Suppressor macrophage treated with lipopolysaccharide for 4 hours (primary cell): ENCODE measurements at places on chromosomes 5 and 9.

DNA sequence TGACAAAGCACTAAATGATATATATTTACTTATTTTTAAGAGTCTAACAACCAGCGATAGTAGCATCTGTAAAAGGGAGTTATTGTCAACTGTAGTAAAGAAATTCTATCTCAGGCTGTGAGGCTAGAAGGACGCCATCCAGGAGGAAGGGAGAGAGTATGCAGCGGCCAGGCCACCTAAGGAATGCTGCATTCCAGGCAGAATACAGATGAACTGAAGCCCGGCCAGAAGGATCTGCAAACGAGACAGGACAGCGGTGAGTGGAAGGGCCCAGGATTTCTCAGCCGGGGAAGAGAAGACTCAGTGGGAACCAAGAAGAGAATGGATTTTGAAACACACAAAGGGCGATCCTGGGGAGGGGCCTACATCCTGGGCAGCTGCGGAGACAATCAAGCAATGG, 7.4 kb downstream of the RETREG1 start:
- no peak for DNase-seq

DNA sequence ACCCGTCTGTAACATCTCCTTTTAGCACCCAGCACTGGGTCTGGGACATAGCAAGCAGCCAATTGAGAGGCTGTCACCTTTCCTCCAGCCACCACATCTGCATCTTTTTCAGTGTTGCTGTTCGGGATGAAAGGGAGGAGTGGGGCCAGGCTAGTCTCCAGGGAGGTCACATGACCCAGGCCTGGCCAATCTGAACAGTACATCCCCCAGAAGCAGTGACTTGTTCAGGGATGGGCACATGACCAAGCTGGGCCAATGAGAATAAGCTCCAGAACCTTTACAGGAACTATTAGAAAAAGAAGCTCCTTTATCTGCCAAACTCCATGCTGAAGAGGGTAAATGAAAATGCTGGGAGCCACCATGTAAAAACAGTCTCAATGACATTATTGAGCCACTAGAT, 359.0 kb downstream of the SLIT3 start:
- DNase-seq, result no peak

- no peak for DNase-seq
These were observed 556.3 kb upstream of the RGMB start for GRCh38 chr5:98217138-98217537.

DNA sequence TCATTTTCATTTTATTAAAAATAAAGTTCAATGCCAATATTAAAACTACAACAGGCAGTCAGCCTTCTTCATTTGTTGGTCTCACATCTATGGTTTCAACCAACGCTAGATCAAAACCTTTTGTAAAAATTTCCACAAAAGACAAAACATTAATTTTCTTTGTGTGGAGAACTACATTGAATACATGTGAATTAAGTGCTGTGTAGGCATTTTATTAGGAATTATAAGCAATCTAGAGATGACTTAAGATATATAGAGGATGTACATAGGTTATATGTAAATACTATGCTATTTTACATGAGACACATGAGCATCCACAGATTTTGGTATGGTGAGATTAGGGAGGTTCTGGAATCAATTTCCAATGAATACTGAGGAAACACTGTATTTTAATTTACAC, 94.2 kb downstream of the CYLC2 start:
- no peak for DNase-seq

DNA sequence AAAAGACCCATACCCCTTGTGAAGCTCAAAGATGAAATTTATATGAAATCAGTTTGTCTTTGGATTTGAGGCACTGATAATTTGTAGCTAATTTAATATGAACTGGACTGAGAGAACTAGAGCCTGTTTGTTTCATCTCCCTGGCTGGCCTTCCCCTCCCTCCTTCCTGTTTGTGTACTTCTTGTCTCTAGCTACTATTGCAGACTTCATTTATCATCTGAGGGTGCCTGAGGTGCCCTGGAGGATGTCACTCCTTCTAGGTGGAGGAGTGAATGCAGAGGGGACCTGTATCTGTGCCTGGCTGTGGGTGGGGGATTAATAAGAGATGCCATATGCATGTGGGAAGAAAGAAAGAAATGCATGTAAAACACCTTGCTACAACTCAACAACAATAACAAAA, 22.2 kb upstream of the GNPDA1 start:
- DNase-seq, result no peak

- no peak for DNase-seq
These were observed 67.0 kb upstream of the RNU6ATAC start for GRCh38 chr9:134231330-134231745.

DNA sequence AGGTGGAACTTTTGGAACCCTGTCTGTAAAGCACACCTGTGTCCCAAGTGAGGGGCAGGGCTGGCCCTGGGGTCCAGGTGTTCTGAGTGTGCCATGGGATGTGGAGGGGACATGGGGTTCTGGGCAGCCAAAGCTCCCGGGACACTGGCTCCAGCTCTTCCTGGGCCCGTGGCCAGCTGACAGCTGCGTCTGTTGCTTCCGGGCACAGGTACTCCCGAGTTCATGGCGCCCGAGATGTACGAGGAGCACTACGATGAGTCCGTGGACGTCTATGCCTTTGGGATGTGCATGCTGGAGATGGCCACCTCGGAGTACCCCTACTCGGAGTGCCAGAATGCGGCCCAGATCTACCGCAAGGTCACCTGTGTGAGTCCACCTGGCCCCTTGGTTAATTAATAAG, 50.7 kb downstream of the WNK2 start:
- DNase-seq, result no peak
